ENCODE measurements at places on chromosomes 2 and 18. TPM values are rescaled to one million over a fixed set of nuclear protein-coding genes. Genes with fewer than 3 reads are reported as not detected.

GRCh38 chr2:198499539-198499938 is 695.1 kb downstream of the PLCL1 start:
- H3K4me1 ChIP-seq, result no peaks in the 10 kb centered on the region
- H3K4me3 ChIP-seq, result no peak overlapping the region
- H3K36me3 ChIP-seq, result no peaks in the 10 kb centered on the region
- H3K27ac ChIP-seq, result no peak overlapping the region

DNA sequence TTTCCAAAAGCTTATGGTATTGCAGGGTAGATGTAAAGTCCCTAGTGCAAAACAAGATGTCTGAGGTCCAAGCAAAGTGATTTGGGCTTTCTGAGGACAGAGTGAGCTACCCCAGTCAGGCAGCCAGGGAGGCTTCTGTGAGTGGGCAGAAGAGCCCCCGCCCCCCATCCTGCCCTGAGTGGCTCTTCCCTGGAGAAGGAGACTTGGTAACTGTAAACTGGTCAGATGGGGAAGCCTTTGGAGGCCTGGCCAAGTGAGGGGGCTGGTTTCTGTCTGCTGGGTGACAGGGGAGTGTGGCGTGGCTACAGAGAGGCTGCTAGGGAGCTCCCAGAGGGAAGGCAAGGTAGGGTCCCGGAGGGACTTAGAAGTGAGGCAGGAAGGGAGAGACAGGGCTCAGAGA is 181.3 kb upstream of the HAAO start:
- no peak overlapping the region for H3K4me3 ChIP-seq
- H3K27ac ChIP-seq, result no peak overlapping the region
- no peak for DNase-seq
- no peaks in the 10 kb centered on the region for H3K36me3 ChIP-seq

- H3K27ac ChIP-seq, result no peak overlapping the region
- no peaks in the 10 kb centered on the region for H3K36me3 ChIP-seq
- no peak for DNase-seq
- no peak overlapping the region for H3K4me3 ChIP-seq
These were observed 3.4 kb upstream of the APCDD1 start for GRCh38 chr18:10450986-10451385.

- no peaks in the 10 kb centered on the region for H3K4me1 ChIP-seq
- no peaks in the 10 kb centered on the region for H3K27me3 ChIP-seq
- no peak for DNase-seq
- no peak overlapping the region for H3K27ac ChIP-seq
- no peak overlapping the region for H3K4me3 ChIP-seq
These were observed 37.7 kb downstream of the ADAM23 start for GRCh38 chr2:206481056-206481455.

GRCh38 chr2:230944757-230945372 is 19.8 kb upstream of the GPR55 start:
- H3K36me3 ChIP-seq, result no peaks in the 10 kb centered on the region
- H3K27me3 ChIP-seq, result no peaks in the 10 kb centered on the region
- H3K27ac ChIP-seq, result no peak overlapping the region
- no peak for DNase-seq
- no peaks in the 10 kb centered on the region for H3K4me1 ChIP-seq

ZNF396 gene
- 8.2 TPM for total RNA-seq

POTEC gene
- not detected for total RNA-seq
